ENCODE measurements at places on chromosomes 3 and 15.
A peak's percentile ranks its signal among the peaks of the same experiment; 100 is the strongest.

- peak; percentile 78 for DNase-seq
These were observed 136.0 kb upstream of the RAP2B start for GRCh38 chr3:153026026-153026425.

GRCh38 chr3:103218793-103219192, 784.0 kb downstream of the ZPLD1 start:
- DNase-seq = no peak

GRCh38 chr3:12443781-12444522, 40.3 kb upstream of the TSEN2 start:
- no peak for DNase-seq

DNA sequence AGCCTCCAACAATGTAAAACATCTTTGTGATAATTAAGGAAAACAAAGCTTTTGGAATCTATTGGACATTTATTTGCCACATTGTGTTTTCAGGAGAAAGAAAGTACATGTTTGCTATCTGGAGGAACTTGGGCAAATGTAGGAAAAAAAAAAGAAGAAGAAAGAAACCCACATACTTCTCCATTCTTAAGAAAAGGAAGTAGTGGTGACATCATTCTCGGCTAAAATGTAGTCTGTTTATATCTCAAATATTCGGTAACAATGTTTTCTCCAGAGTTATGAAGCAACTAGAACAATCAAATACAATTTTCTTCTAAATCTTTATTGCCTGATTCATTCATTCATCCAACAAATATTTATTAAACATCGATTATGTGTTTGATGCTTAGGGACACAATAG, 2.3 kb upstream of the TGFBR2 start:
- DNase-seq = no peak

GRCh38 chr3:58646503-58646902, 20.1 kb downstream of the FAM3D start:
- DNase-seq = no peak

DNA sequence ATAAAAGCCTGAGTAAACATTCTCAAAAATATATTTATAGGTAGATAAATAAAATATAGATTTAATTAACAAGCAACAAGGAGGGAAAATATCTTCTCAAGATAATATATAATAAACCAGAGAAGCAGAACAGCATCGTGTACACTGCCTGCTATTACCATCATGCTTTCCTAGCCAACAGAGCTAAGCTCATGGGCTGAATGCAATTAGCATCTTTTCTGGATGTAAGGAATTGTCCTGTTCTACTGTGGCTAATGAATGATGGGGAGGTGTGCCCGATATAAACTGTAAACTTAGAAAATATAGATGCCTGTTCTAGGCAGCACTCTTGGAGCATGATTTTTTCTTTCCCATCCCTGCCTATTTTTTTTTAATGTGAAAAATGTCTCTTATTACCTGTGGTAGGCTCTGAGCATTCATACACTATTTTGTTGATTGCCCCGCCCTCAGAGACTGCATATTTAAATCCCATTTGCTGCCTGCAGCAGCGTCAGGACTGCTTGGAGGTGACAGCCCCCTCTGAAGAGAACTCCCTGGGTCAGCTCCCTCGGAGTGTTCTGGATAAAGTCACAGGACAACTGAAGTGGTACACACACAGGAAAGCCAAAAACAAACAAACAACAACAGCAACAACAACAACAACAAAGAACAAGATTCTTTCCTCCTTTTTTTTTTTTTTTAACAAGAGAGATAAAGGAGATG, 312.3 kb downstream of the SATB1 start:
- DNase-seq = no peak

GRCh38 chr15:92449476-92449875, 55.8 kb downstream of the ST8SIA2 start:
- no peak for DNase-seq

- no peak for DNase-seq
These were observed 131.7 kb upstream of the NEO1 start for GRCh38 chr15:72920551-72920950.

- no peak for DNase-seq
These were observed 233.6 kb upstream of the CTDSPL start for GRCh38 chr3:37627951-37628620.

DNA sequence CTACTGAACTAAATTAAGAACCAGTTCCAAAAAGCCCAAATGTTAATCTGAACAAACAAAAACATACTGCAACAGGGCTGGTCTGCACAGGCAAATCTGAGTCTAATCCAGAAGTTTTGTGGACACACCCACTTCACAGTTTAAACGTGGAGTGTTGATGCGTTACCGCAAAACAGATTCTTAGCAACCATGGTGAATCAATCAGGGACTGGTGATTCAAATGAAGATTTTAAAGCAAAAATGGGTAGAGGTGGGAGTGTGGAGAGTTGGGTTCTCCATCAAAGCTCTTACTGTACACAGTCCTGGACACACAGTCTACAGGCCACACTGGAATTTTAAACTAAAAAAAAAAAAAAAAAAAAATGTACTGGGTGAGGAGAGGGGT, 5.2 kb downstream of the ANXA2 start:
- no peak for DNase-seq

DNA sequence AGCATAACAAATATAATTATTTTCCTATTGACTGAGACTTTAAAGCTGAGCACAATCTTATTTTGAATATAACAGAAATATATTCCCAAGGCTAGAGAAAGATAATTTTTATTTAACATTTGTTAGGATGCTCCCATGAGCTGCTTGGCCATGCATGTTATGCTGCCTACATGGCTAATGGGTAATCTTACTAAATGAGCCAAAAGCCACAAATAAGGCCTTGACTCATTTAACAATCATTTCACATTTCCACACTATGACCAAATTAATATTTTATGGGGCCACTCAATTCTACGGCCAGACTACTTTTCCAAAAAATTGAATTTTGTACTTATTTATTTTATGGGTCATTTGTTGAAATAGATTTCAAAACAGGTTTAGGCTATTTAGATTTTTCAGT, 141.7 kb downstream of the MEIS2 start:
- DNase-seq = no peak

DNA sequence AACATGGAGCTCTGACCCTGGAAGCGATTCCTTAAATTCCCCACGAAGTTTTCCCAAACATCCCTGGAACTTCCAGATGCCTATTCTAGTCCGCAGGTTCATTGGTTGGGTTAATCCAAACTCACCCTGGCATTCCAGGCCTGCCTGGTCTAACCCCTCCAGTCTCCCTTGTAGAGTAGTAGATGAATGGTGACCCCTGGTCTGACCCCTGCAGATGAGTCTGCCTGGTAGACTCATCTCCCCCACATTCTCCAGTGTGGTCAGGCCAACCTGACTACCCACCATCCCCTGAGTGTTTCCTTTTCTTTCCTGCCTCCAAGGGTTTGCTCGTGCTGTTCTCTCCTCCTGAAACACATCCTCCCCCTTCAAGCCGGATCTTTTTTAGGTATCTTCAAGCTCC, 10.8 kb upstream of the HRH1 start:
- no peak for DNase-seq
